ENCODE measurements at places on chromosomes 7 and 10.

GRCh38 chr7:40232242-40232893, 97.6 kb downstream of the SUGCT start:
- DNase-seq, result peak; percentile 73

DNA sequence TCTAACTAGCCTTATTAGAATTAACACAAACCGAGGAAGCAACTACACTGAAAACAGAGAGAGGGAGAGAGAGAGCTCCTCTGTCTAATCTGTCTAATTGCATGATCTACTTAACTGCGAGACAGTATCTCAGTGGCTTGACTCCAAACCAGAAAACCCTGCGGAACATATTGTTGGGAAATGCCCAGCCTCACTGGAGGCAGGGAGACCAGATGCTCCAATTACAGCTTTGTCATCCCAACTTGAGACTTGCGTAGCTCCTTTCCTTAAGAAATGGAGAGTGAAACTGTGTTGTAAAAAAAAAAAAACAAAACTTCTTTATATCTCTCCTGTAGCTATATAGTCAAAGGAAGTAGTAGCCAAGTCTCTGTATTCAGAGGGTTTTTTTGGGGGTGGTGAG, 52.0 kb upstream of the ZNRF2 start:
- DNase-seq, result no peak

DNA sequence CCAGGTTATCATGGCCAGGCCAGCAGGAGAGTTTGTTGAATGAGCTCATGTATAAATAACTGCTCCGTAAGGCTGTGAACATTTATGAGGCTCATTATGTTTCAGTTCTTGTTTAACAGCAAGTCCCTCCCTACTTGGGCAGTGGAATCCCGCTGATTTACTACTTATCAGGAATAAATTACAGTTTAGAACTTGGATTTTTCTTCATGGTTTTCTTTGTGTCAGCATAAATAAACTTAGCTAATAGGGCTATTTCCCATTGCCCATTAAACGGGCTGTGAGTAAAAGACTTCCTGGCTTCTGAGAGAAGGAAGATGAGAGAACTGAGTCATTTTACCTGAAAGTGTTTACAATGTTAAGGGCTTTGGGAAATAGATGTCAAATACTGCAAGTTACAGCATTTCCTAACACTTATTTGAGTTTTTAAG, 701.6 kb upstream of the ANKRD30A start:
- DNase-seq, result no peak

DNA sequence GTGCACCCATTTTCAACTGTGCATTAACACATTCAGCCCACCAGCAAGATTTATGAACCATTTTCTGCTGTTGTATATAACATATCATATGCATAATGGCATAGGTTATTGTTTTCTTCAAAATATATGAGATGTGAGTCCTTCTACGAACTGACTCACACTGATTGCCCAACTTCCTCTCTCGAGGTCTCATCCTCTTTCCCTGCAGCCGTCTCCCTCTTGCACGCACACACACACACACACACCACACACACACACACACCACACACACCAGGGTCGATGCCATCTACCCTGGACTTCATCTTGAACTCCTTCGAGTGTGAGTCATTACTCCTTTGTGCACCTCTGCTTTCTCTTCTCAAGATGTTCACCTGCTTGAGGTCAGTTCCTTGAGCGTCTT, 36.7 kb downstream of the EGFR start:
- DNase-seq, result no peak

DNA sequence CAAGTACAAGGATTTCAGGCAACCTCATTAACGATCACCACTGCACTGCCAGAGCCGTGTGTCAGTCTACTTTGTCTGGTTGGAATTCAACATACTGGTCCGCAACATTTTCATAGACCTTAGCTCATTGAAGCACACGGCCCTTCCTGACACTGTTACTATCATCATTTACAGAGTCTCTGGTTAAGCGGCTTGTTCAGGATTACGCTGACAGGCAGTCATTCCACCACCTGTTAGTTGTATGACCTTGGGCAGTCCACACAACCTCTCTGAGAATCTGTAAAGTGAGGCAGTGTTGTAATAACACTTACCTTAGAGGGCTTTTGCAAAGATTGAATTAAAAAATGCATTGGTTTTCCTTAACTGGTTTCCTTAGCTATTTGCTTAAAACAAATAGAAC, 112.6 kb downstream of the AOAH start:
- DNase-seq, result no peak

DNA sequence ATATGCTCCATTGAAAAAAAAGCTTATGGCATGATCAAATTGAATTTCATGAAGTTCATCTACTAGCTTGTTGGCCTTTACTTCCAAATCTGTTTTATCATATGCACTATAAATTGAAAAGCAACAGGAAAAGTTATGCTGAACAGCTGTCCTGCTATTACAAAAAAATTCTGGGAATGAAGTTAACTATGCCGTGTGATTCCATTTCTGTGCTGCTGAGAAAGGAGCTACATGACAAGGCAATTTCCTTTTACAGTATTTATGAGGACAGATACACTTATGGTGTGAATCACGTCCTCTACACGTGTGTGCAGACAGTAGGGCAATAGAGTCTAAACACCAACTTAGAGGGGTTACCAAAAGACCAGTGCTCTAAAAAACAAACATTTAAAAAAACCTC, 426.5 kb upstream of the AKR1E2 start:
- DNase-seq, result no peak

- DNase-seq, result no peak
Observed at GRCh38 chr10:7184660-7185366, 226.0 kb downstream of the SFMBT2 start.

DNA sequence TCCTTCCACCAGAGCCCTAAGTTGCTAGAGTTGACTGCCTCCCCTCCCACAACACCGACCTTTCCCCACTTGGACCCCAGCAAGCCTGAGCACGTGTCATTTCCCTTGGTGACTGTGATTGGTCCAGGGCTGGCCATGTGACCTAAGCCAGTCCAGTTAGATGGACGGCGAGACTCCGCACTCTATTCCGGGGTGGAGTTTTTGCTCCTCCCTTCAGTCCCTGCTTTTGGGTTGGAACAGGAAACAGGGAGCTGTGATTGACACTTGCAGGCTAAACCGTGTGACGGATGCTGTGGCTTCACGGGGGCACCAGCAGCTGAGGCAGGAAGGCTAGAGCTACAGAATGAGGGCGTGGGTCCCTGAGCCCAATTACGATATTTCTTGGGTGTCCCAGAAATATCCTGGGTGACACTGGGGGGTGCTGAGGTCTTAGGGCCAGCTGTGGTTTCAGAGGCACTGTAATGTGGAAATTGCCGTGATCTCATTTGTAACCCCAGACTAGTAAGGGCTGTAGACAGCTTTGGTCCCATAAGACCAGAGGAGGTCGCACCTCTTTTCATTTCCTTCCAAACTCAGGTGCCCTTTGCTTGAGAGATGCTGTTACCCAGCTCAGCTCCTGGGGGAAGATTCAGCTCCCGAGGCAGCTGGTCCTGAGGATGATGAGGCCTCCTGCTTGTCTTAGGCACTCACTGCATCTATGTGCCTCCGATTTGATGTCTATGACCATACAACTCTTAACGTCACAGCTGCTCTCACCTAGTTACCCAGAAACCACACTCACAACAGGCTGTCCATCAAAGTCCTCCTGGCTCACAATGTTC, 102.7 kb upstream of the NPTX2 start:
- no peak for DNase-seq

DNA sequence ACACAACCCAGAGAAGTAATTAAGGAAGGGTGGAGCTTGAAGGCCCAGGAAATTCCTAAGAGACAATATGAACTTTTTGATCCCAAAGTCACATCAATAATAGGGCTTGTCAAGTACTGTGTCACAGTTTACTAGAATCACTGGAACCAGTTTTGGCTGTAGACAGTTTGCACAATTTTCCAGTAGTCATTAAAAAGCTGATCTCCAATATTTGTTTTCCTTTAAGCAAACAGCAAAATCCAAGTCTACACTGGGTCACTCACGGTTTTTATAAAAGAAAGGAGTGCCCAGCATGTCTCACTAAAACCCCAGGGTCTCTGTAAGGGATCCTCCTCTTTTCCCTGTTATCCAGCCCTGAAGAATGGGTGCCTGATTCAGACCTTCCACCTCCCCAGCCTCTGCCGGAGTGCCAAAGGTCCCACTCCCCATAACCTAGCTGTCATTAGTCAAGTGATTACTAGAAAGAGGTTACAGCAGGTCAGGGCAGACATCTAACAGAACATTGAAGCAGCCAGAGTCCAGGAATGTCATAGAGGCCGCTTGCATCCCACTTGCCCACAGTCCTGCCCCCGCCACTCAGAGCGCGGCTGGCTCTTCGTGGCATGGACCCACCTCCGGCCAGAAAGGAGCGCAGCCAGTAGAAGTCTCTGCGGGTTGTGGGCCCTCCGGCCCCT, 552 bp downstream of the SLC25A16 start:
- DNase-seq, result no peak

- DNase-seq, result no peak
Observed at GRCh38 chr10:9786576-9786975, 1231.1 kb upstream of the CELF2 start.

DNA sequence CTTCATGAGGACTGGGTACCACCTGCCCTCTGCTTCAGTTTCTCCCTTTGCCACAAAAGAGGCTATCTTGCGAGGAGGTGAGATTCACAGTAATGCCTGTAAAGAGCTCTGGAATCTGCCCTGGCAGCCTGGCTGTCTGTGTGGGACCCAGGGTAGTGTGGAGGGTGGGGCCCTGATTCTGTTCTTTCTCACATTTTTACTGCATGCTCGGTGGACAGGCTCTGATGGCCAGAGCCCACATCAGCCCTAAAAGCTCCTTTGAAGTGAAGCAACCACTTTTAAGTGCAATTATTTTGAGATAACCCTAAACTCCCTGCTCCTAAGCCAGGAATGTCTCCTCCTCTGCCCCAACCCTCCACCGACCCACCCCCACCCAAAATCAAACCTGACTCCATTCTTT, 92.1 kb upstream of the PODXL start:
- DNase-seq, result no peak

DNA sequence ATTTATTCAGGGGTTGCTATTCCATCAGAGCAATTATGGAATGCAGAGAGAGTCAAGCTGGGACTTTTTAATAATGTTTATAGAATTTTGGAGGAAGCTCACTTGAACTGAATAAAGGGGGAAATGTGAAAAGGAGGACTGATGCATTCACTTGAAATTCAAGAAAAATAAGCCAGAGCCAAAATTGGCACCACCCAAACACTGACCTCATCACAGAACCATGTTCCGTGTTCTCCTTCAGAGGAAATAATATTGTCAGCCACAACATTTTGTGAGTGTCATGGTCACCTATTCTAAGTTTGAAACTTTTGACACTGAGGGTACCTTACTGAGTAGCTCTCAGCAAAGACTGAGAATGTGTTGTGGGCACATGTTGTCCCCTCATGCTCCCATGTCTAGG, 207.0 kb downstream of the ANK3 start:
- no peak for DNase-seq

GRCh38 chr7:33091111-33091531, 18.1 kb downstream of the RP9 start:
- DNase-seq, result no peak

DNA sequence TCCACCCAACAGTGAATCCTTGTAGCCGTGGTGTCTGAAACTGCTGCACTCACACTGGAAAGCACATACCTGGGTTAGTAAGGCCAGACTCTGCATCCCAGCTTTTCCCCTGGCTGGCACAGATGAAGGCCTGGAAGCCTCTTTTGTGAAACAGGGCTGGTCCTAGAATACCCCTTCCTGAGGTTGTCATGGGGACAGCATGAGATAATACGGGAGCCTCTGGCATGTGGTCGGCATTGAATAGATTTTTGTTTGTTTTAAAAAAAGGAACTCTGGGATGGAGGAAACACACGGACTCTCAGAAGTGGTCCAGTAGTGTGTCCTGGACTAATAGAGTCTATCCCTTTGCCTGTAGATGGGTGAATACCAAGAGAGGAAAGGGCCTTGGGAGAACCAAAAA, 129.7 kb downstream of the TMEM178B start:
- no peak for DNase-seq

DNA sequence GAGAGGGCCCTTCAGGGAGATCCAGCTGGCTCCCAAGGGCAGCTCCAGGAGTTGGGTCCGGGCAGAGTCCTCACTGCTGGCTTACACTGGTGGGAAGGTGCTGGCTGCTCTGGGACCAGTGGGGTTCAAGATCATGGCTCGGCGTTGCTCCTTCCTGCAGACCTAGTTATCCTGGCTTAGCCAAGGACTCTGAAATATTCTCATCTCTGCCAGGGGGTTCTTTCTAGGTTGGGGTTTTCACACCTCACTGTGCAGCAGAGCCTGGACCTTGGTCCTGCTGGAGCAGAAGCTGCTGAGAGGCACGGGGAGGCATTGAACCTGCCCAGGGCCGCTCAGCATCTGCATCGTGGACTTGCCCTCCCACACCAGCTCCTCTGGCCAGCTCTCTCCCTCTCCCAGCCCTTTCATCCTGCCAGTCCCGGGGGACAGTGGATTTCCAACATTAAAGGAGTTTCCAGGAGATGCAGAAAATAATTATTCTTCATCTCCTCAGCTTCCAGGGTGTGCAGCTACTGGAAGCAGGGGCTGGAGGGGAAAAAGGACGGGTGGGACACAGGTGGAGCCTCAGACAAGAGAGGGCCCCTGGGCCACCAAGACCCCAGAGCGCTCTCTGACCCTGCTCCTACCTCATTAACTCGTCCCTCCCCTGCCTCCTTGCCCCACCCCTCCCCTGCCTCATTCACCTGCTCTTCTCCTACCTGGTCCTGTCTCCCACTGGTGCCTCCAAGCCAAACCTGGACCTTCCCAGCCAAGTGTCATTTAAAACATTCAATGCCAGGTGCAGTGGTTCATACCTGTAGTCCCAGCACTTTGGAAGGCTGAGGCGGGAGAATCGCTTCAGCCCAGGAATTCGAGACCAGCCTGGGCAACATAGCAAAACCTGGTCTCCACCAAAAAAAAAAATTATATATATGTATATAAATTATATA, 42.5 kb downstream of the JAKMIP3 start:
- DNase-seq, result no peak

DNA sequence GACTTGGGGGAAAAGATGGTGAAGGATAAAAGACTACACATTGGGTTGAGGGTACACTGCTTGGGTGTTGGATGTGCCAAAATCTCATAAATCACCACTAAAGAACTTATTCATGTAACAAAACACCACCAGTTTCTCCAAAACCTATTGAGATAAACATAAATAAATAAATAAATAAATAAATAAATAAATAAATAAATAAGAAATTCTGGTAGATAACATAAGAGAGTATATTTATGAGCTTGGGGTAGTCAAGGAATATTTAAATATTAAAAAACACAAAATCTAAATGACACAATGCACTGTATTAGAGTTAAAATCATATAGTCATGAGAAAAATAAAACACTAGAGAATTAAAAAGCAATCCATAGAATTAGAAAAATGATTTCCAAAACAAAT, 333.5 kb upstream of the NRG3 start:
- DNase-seq, result no peak

Data from MM.1S (cell line).